ENCODE measurements at places on chromosomes 16 and 17.

- no peak for DNase-seq
These were observed 2.6 kb upstream of the LPO start for GRCh38 chr17:58235821-58236220.

- DNase-seq, result no peak
These were observed 45.5 kb upstream of the TNRC6A start for GRCh38 chr16:24683847-24684493.

DNA sequence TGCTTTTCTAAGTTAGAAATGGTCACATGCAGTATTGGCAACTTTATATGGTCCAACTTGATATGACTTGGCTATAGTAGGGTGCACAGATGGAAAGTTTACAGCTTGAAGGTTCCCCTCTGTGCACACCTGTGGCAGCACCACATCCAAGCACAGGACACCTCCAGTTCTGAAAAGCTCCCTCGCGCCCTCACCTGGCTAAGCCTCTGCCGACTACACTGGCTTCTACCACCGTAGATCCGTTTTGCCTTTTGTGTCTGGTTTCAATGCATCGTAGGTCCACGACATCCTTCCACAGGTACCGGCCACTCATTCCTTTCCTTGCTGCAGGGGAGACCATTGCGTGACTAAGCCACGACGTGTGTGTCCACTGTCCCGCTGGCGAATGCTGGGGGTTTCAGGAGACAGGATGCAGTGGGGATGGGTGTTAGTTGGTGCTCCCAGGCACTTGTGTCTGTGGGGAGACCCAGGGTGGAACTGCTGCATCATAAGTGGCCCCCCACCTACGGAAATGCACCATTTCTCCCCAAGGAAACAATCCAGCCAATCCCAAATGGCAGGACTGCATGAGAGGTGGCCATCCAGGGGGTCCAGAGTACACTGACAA is 4.9 kb upstream of the RASD1 start:
- DNase-seq, result no peak

GRCh38 chr17:80861892-80862291 is 129.7 kb upstream of the CHMP6 start:
- DNase-seq, result peak; percentile 62

GRCh38 chr16:30740364-30741251 is 7.6 kb upstream of the PHKG2 start:
- no peak for DNase-seq

DNA sequence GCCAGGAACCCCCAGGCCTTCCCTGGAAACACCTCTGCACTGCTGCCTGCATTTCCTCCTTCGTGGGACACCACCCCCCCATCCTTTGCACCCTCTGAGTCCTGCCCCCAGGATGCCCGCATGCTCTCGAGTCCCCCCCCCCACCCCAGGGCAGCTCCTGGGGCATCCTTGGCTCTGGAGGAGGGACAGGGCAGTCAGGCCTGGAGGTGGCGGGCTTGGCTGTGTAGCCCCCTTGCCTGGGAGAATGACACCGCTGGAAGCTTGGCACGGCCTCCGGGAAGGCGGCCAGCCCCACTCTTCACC is 98.9 kb upstream of the GSE1 start:
- DNase-seq, result no peak

DNA sequence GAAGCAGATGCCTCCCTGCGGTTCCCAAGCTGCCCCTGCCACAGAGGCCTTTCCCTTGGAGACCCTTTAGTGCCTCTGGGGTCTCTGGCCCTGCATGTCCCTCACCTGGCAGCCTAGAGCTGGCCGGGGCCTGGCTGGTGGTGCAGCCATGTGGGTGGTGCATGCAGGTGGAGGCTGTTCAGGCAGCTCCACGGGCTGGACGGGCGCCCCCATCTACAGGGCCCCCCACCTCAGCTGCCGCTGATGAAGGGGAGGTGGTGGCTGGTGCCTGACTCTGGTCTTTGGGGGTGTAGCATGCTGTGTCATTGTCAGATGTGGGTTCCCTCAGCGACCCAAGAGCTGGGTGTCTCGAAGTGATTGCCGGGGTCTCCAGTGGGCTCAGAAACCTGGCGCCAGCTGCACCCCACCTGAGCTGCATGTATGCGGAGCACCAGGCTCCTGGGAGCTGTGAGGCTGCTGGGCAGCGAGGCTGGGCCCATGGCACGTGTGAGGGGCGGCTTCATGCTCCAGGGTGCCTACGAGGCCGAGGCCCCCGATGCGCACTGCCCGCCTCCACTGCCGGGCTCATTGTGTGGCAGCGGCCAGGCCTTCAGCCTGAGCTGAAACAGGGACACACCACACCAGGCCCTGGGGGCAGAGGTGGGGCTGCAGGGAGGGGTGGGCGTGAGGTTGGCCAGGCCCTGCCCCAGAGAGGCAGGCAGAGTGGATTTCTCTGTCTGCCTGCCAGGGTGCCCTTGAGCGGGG is 57.0 kb downstream of the BAIAP2 start:
- DNase-seq, result no peak

DNA sequence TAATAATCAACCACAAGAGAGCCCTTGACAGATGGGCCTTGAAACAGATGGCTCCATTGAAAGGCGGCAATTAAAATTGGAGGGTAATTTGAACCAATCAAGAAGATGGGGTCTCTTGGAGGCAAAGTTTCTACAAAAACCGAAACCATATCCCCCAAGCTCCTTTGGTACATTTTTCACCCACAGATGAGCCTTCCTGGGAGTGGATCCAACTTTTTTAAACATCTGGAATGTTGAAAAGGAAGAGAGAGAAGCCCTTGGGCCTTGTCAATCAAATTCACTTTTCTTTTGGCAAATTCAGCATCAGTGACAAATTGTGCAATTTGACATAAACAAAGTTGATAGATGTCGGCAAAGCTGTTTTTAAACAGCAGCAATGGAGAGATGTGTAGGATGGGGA is 13.2 kb upstream of the NUP93 start:
- no peak for DNase-seq
